ENCODE measurements at places on chromosomes 11 and 22.

DNA sequence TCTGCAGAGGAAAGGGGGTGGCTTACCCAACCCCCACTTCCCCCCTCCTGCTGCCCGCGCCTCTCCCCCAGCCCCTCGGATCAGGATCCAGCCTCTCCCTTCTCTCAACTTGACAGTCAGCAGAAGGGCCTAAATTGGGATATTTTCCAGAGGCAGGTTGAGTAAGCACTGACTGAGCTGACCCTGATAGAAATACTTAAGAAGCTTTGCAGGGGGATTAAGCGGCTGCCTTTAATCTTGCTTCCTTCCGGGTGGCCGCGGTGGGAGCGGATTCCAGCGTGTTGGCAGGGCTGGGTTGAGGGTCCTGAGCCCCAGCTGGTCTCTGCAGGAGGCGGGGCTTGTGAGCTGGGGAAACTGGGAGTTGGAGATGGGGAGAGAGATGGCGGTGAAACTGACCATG is 445.2 kb downstream of the NTM start:
- no peaks in the 10 kb centered on the region for H3K27me3 ChIP-seq
- DNase-seq = no peak
- no peaks in the 10 kb centered on the region for H3K4me1 ChIP-seq

- no peaks in the 10 kb centered on the region for H3K4me1 ChIP-seq
- DNase-seq = no peak
- no peak overlapping the region for H3K27ac ChIP-seq
Measured at GRCh38 chr22:19208287-19208847, 29.8 kb upstream of the SLC25A1 start.

GRCh38 chr11:134532921-134533421 is 120.9 kb upstream of the B3GAT1 start:
- no peak overlapping the region for H3K4me3 ChIP-seq
- H3K27me3 ChIP-seq = peaks cover 14% of the 10 kb centered on the region
- no peaks in the 10 kb centered on the region for H3K4me1 ChIP-seq

DNA sequence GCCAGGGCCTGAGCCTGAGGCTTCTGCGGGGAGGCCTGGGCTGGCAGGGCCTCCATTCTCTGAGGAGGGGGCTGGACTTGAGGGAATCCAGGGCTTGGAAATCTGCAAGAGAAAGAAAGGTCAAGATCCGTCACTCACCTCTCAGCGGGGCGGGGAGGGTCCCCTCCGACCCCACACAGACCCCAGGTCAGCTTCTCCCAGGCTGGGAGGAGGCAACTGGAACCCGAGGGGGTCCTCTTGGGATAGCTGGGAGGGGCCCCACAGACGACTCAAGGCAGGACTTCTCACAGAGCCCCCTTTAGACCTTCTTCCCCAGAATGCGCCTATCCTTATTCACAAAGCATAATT is 11.0 kb downstream of the TNKS1BP1 start:
- peaks cover 19% of the 10 kb centered on the region for H3K4me1 ChIP-seq
- no peak overlapping the region for H3K27ac ChIP-seq
- H3K27me3 ChIP-seq = no peaks in the 10 kb centered on the region
- H3K36me3 ChIP-seq = peaks cover 2% of the 10 kb centered on the region

GRCh38 chr11:68168694-68169093 is 44.4 kb downstream of the KMT5B start:
- H3K27me3 ChIP-seq = no peaks in the 10 kb centered on the region
- H3K36me3 ChIP-seq = peaks cover 19% of the 10 kb centered on the region
- DNase-seq = no peak
- no peak overlapping the region for H3K4me3 ChIP-seq

DNA sequence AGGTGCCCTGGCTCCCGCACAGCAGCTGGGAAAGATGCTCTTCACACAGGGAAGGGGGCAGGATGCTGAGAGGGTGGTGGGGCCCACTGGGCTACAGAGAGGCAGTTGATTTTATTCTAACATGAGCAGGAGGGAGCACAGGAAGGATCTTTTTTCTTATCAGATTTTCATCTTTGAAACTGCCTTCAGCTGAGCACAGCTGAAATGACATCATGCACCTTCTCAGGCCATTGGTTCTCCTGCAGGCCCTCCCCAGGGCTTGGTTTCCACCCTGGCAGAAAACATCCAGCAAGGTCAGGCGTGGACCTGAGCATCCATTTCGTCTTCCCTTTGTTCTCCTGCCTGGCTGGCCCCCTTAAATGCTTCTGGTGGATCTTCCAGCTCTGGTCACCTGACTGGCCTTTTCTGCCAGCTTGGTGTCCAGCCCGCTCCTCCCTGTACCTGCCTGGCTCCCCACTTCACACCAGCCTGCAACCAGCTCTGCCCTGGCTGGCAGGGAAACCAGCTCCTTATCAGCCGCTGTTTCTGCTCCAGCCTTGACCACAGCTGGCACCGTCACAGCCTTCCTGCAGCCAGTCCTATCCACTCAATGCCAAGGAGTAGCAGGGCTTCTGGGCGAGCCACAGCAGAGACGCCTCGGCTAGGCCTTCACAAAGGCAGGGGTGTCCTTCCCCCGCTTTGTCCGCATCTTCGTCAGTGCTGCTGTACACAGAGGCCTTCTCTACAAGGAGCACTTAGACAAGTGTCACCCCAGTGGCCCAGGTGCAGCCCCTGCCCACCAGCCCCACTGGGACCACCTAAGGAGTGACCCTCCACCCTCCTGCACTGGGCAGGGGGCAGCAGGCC is 36.5 kb downstream of the TOM1 start:
- no peak overlapping the region for H3K4me3 ChIP-seq
- peaks cover 26% of the 10 kb centered on the region for H3K4me1 ChIP-seq
- peak overlapping the region; percentile 73 for H3K27ac ChIP-seq
- no peaks in the 10 kb centered on the region for H3K27me3 ChIP-seq

GRCh38 chr22:50673231-50674129 is 857 bp downstream of the SHANK3 start:
- no peaks in the 10 kb centered on the region for H3K36me3 ChIP-seq
- peaks cover 9% of the 10 kb centered on the region for H3K4me1 ChIP-seq
- H3K4me3 ChIP-seq = no peak overlapping the region

DNA sequence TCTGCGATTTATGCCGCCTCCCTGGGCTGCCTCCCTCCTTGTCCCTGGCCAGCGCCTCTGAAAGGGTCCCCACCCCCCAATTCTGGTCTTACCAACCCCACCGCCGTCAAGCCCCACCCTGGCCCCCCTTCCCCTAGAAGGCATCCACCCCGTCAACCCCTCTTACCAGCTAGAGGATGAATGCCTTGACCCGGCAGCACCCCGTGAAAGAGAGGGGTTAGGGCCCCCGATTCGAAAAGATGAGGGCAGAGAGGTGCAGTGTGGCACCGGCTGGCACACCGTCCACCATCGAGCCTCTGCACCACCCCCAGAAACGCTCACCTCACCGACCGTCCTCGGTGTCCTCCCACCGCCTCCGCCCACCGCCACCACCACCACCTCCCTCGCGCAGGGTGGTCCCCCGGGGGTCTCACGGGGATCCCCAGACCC is 559 bp downstream of the ELFN2 start:
- H3K27me3 ChIP-seq = peaks cover 59% of the 10 kb centered on the region
- no peak overlapping the region for H3K4me3 ChIP-seq
- no peak overlapping the region for H3K27ac ChIP-seq
- no peaks in the 10 kb centered on the region for H3K36me3 ChIP-seq

DNA sequence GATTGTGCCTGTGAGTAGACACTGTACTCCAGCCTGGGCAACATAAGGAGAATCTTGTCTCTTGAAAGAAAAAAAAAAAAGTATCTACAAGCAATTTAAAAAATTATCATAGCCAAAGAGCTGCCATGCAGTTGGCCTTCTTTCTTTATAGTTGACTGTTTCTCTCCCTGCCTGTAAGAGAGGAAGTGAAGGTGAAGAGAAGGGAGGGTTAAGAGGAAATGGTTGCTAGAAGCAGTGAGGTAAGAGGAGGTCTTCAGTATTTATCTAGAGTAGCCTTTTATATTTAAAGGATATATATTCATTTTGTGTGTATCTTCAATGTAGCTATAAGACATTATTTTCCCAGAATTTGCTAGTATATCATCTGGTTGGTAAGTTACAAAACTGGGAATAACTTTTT is 217.9 kb downstream of the TMEM135 start:
- no peaks in the 10 kb centered on the region for H3K27me3 ChIP-seq
- peak overlapping the region; percentile 6 for H3K27ac ChIP-seq
- H3K4me1 ChIP-seq = peaks cover 15% of the 10 kb centered on the region
- DNase-seq = no peak
- peaks cover 3% of the 10 kb centered on the region for H3K36me3 ChIP-seq

- H3K4me3 ChIP-seq = no peak overlapping the region
- no peaks in the 10 kb centered on the region for H3K27me3 ChIP-seq
- peaks cover 14% of the 10 kb centered on the region for H3K4me1 ChIP-seq
- H3K36me3 ChIP-seq = peaks cover 34% of the 10 kb centered on the region
- no peak for DNase-seq
Measured at GRCh38 chr11:12215181-12215593, 104.8 kb downstream of the MICAL2 start.

DNA sequence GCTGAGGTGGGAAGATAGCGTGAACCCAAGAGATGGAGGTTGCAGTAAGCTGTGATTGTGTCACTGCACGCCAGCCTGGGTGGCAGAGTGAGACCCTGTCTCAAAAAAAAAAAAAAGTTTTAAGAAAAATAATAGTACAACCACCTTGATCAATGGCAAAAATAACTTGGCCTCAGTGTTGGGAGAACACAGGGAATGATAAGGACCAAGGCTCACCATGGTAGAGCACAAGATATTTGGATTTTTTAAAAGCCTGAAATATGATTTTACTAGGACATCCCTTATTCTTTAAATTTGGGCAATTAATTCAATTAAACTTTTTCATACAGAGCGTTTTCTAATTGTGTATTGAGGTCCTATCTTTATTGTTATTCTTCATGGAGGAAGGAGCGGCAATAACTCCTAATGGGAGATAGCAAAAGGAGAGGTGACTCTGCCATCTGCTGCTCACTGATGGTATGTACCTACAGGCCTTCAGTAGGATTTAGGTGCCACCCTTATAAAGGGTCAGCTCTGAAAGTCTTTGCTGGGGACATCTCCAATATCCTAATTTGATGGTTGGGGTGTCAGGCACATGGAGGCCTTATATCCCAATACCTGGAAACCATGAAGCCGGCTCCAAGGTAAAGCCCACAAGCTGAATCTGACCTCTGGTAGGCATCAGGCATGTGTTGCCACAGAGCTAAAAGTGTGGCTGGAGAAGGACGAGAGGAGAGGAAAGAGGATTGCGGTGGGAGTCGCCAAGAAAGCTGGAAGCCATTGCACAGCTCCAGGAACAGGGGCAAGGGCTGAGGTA is 21.9 kb upstream of the POLD3 start:
- H3K27me3 ChIP-seq = peaks cover 4% of the 10 kb centered on the region
- DNase-seq = peak; percentile 28
- no peaks in the 10 kb centered on the region for H3K36me3 ChIP-seq
- no peaks in the 10 kb centered on the region for H3K4me1 ChIP-seq
- H3K4me3 ChIP-seq = no peak overlapping the region

GRCh38 chr11:121630041-121630440 is 177.3 kb upstream of the SORL1-AS1 start:
- H3K4me1 ChIP-seq = no peaks in the 10 kb centered on the region
- no peak for DNase-seq
- peaks cover 65% of the 10 kb centered on the region for H3K36me3 ChIP-seq
- H3K27ac ChIP-seq = no peak overlapping the region

DNA sequence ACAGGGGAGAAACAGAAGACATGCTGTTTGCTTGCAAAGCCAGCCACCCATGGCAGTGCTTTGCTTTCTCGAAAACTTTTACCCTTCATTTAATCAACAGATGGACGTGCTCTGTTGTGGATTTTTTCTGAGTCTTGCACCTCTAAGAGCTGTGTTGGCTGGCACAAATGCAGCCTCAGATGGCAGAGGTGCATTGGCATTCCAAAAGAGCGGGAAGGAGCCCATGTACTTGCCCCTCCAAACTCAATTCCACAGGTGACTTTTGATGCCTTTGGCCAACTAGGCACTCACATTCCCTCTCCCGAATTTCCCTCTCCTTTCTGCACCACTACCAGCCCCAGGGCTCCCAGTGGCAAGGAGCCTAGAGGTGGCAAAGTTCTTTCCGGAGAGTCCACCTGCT is 1.2 kb downstream of the KIRREL3 start:
- no peak for DNase-seq
- no peak overlapping the region for H3K27ac ChIP-seq
- H3K4me1 ChIP-seq = no peaks in the 10 kb centered on the region
- H3K36me3 ChIP-seq = no peaks in the 10 kb centered on the region

- H3K27me3 ChIP-seq = no peaks in the 10 kb centered on the region
- H3K36me3 ChIP-seq = no peaks in the 10 kb centered on the region
- H3K27ac ChIP-seq = no peak overlapping the region
- H3K4me3 ChIP-seq = no peak overlapping the region
Measured at GRCh38 chr11:28965819-28966218, 857.6 kb downstream of the METTL15 start.

DNA sequence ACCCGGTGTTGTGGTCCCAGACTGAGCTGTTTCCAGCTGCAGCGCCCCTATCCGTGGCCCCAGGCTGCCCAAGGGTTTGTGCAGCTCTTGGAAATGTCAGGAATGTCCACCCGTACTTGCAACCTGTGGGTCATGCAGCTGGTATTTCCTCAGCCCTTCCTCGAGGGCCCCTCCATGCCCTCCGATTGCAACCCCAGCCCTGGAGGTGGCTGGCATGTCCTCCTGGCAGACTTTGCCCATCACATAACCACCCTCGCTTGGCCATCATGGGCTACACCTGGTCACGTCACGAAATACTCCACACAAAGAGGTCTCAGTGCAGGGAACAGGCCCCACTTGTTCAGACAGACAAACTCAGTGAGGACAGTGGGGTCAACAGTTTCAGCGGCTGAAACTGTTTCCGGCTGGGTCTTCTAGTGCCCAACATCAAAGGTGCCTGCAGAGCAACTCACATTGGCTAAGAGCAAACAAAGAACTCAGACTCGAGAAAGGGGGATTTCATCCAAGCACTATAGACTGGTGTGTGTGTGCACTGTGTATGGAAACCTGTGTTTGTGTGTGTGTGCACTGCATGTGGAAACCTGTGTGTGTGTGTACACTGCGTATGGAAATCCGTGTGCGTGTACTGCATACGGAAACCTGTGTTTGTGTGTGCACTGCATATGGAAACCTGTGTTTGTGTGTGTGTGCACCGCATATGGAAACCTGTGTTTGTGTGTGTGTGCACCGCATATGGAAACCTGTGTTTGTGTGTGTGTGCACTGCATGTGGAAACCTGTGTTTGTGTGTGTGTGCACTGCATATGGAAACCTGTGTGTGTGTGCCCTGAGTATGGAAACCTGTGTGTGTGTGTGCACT is 72.8 kb upstream of the CCND1 start:
- H3K4me1 ChIP-seq = no peaks in the 10 kb centered on the region
- no peak for DNase-seq
- peaks cover 2% of the 10 kb centered on the region for H3K27me3 ChIP-seq
- no peaks in the 10 kb centered on the region for H3K36me3 ChIP-seq
- H3K4me3 ChIP-seq = no peak overlapping the region

GRCh38 chr11:112437096-112437495 is 176.4 kb upstream of the PLET1 start:
- H3K36me3 ChIP-seq = no peaks in the 10 kb centered on the region
- no peak for DNase-seq
- H3K4me1 ChIP-seq = no peaks in the 10 kb centered on the region
- H3K27me3 ChIP-seq = peaks cover 23% of the 10 kb centered on the region
- H3K27ac ChIP-seq = no peak overlapping the region

GRCh38 chr11:64848214-64848825 is 3.9 kb upstream of the CDC42BPG start:
- no peak overlapping the region for H3K4me3 ChIP-seq
- peak overlapping the region; percentile 88 for H3K27ac ChIP-seq
- DNase-seq = no peak
- H3K27me3 ChIP-seq = no peaks in the 10 kb centered on the region
- peaks cover 67% of the 10 kb centered on the region for H3K4me1 ChIP-seq
